ENCODE measurements at places on chromosomes 6 and 20. TPM values are rescaled to one million over a fixed set of nuclear protein-coding genes. Genes with fewer than 3 reads are reported as not detected.

EPPIN gene
- total RNA-seq, result not detected

HLA-DMA gene
- total RNA-seq, result 4.5 TPM

TDP2 gene
- total RNA-seq, result 13.4 TPM

COL11A2 gene
- 0.18 TPM for total RNA-seq

POFUT1 gene
- total RNA-seq, result 56.4 TPM

BFSP1 gene
- 2.3 TPM for total RNA-seq

SPTLC3 gene
- 0.54 TPM for total RNA-seq

BANF2 gene
- total RNA-seq, result not detected

MATN4 gene
- total RNA-seq, result not detected

OPRM1 gene
- not detected for total RNA-seq

NECAB3 gene
- 23.3 TPM for total RNA-seq

MUC22 gene
- total RNA-seq, result not detected
